ENCODE measurements at places on chromosomes 11 and 22. TPM values are rescaled to one million over a fixed set of nuclear protein-coding genes. Genes with fewer than 3 reads are reported as not detected.

GRCh38 chr11:100066399-100066798 lies 620.7 kb upstream of the ARHGAP42 start:
- DNase-seq, result no peak

- no peak for DNase-seq
Observed at GRCh38 chr22:26481694-26482093, 1.9 kb downstream of the HPS4 start.

GRCh38 chr22:31926969-31927368 lies 17.4 kb upstream of the YWHAH start:
- no peak for DNase-seq

GRCh38 chr11:100892886-100893285 lies 205.8 kb downstream of the ARHGAP42 start:
- no peak for DNase-seq

DNA sequence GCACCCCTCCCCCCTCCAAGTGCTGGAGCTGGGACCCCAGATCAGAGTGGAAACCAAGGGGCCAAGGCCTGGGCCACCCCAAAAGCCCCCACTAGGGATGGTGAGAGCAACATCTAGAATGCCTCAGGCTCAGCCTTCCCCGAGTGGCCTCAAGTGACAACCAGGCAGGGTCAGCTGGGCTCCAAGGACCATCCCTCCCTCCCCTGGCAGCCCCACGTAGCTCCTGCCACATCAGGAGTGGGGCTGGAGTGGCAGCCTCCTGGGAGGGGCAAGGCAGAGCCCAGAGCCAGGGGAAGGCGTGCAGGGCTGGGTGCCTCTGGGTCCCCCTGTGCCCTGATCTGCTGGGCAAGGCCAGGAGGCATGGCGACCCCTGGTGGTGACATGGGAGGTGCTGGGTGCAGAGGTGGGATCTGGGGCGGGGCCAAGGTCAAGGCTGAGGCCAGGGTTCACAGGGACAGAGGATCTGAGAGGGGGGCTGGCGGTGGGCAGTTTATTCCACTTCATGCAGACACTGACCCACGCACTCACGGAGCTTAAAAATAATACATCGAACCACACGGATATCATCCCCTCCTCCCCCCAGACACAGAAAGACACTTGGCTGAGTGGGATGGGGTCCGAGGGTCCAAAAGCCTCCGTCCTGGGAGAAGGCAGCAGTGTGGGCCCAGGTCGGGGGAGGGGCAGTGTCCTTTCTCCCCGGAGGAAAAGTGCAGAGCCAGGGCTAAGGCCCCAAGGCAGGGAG lies 15.8 kb upstream of the EHD1 start:
- peak; percentile 89 for DNase-seq

DNA sequence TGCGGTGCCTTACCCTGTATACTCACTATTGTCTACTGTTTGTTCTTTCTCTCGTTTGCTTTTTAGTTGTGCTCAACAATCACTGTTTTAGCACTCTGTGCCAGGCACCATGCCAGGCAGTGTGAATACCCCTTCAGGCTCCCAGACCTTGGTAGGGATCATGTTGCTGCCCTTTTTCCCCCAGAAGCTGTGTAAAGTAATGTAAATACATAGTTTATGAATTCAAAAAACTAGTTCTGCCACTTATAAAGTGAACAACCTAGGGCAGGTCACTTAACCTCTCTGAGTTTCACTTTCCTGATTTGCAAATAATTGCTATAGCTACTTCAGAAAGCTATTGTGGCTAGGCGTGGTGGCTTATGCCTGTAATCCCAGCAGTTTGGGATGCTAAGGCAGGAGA lies 81.0 kb upstream of the CTSC start:
- DNase-seq, result no peak

DNA sequence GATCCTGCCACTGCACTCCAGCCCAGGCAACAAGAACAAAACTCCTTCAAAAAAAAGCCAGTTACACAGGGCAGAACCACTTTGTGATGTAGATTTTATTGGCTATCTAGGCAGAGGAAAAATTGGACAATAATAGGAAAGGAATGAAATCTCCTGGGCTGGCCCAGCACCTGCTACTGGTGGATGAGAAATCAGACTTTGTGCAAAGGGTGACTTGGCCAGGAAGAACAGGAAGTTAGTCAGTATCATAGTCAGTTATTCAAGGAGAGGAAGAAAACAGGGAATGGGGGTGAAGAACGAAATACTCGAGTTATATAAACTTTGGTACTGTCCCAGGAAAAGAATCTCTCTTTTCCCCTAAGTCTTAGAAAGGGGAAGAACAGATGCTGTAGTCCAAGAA lies 11.0 kb upstream of the SPTBN2 start:
- no peak for DNase-seq

- DNase-seq, result no peak
Observed at GRCh38 chr11:33694346-33695050, 6.1 kb downstream of the C11orf91 start.

DNA sequence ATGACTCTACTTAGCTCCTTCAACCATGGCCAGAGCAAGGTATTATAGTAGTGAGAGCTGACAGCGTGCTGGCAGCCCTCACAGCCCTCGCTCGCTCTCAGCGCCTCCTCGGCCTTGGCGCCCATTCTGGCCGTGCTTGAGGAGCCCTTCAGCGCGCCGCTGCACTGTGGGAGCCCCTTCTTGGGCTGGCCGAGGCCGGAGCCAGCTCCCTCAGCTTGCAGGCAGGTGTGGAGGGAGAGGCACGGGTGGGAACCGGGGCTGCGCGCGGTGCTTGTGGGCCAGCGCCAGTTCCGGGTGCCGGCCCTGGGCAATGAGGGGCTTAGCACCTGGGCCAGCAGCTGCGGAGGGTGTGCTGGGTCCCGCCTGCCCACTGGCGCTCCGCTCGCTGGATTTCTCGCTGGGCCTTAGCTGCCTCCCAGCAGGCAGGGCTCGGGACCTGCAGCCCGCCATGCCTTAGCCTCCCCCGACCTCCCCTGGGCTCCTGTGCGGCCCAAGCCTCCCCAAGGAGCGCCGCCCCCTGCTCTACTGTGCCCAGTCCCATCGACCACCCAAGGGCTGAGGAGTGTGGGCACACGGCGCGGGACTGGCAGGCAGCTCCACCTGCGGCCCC lies 63.1 kb downstream of the SPATA19 start:
- DNase-seq, result no peak

GRCh38 chr11:64914123-64914522 lies 2.9 kb downstream of the ATG2A start:
- DNase-seq, result no peak

DNA sequence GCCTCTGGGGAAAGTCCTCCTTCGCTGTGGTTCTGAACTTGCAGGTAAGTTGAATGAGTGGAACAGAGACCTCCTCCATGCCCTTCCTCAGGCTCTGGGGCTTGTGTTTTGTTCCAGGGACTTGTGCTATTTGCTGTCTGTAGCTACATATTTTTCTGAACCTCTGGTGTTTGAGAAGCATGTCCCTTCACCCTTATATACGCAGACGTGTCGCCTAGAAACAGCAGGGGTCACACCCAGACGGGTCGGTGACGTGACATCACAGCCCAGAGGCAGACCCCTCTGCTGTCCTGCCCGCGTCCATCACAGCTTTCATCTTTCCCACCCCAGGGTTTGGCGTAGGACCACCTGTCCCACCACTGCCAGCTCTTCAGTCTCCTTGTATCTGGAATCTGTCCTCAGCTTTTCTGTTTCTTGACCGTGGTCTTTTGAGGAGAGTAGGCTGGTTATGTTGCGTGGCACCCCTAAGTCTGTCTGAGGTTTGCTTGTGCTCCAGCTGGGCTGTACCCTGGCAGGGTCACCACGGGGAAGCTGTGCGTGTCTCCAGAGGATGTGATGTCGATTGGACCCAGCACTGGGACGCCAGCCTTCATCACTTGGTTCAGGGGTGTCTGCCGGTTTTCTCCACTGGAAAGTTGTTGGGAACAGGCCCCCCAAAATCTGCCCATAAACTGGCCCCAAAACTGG lies 13.4 kb upstream of the MUC5B start:
- no peak for DNase-seq

- DNase-seq, result no peak
Observed at GRCh38 chr11:65277631-65278277, 16.0 kb downstream of the POLA2 start.

DNA sequence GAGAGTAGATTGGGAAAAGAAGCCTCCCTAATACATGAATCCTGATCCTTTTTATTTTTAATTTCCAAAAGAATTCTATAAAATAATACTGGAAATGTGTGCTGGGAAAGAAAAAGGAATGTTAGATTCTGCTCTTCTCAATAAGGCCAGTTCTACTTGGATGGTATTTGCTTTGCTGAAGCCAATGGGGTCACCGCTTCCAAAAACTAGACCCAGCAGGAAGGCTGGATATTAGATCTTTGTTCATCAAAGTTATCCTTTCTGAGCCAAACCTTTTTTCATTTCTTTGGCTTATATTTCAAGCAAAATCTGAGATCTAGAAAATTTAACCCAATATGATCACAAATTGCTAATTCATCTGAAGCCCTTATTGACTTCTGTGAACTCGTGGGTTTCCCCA lies 41.4 kb downstream of the SCUBE2 start:
- DNase-seq, result no peak

DNA sequence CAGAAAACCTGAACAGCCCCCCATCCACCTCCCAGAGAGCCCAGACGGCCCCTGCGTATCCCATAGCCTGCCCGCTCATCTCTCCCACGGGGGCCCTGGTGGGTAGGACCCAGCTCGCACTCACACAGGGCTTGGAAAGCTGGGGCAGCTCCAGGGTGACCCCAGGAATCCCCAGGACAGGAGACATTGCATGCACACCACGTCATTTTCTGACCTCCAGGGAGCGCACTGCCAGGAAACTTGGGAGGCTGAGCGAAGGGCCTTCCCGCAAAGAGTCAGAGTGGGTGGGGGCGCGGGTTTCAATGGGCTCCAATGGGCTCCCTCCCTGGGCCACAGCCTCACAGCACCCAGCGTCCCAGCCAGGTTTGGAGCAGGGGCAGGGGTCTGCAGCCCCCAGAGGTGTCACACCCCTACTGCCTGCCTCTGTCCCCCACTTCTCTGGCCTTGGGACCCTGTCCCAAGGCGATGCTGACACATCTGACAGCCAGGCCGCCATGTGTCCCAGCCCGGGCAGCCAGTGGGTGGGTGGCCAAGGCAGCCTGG lies 8.2 kb upstream of the SYT8 start:
- no peak for DNase-seq

GRCh38 chr22:35749808-35750207 lies 32.1 kb downstream of the APOL5 start:
- no peak for DNase-seq

GRCh38 chr22:27097506-27097905 lies 440.1 kb downstream of the MIAT start:
- DNase-seq, result no peak

GRCh38 chr11:94822080-94822479 lies 53.9 kb downstream of the AMOTL1 start:
- DNase-seq, result no peak

GRCh38 chr11:92969634-92970347 lies at the start of gene MTNR1B:
TSS of gene MTNR1B (plus strand) at chr11:92969651. CDS start at chr11:92969726, 75 bp downstream.
- no peak for DNase-seq

GRCh38 chr11:70854201-70854600 lies 398.2 kb downstream of the SHANK2 start:
- no peak for DNase-seq

DNA sequence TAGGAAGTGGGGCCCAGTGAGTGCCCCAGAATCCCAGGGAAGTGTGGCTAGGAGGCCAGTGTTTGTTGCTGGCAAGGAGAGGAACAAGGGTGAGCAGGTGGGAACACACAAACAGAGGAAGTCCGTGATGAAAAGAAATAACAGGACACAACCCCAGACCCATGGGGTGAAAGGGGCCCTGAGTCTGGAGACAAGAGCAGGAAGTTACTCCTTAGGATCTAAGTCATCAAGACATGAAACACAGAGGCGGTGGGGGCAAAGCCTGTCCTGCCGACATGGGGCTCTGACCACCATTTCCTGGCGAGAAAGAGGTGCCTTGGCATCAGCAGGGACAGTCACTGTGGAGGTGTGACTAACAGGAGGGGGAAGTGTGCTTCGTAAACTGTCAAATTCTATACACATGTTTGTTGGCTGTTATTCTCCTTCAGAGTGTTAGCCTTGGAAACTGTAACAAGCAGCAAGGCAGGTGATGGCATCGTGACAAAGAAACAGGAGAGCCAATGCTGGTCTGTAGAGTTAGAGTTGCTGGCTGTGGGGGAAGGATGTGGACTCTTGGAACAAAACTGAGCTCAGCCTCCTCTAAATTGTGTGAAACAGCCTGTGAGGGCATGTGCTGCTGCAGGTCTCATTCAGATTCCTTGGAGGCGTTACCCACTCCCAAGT lies 21.7 kb downstream of the CHST1 start:
- no peak for DNase-seq

GRCh38 chr11:34732831-34733230 lies 111.9 kb downstream of the EHF start:
- DNase-seq, result no peak

DNA sequence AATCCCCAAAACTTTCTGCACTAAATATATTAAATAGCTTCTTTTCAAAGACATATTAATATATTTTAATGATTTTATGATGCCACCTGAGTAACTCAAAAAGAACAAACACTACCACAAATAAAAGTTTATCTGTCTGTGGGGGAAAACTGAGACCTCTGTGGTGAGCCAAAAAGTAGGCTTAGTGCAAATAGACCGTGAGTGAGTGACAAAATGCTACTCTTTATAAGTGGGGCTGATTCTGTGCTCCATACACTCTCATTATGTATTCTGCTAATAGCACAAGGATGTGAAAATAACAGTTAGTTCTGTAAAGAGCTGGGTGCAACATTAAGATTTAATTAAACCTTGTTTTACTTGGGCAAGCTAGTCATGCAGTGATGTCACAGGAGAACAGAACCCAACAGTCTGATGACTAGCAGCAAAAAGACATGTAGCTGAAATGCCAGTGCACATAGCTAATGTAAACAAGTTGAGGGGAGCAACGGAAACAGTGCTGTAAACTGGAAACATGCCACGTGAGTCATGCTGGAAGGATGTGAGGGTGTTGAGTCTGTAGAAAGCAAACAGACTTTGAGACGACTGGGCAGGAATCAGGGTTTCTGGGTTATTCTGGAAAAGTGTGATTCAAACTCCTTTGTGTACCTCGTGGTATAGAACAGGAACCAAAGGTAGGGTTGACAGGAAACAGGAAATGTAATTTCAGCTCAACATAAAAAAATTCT lies 1130.4 kb downstream of the LRRC4C start:
- no peak for DNase-seq

DNA sequence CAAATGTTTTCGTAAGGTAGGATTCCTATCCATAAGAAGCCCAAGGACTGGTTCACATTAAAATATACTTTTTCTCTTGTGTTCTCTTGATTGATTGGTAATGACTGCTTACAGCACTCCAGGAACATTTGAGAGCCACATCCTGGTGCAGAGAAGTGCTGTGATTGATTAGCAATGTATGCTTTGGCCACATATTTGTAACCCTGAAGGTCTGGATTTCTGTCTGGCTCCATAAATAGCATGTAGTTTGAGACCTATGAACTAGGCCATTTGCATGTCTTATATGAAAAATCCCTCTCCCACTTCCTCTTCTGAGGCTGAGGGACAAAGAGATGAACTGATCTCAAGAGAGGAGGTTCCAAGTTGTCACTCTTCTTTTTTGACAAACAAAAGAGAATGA lies 49.3 kb upstream of the CD44 start:
- DNase-seq, result no peak

- DNase-seq, result no peak
Observed at GRCh38 chr11:6481924-6482275, 599 bp downstream of the TIMM10B start.

ANKK1 gene
- 0.29 TPM for total RNA-seq

ARCN1 gene
- total RNA-seq, result 65.7 TPM

CASP4 gene
- total RNA-seq, result 5.5 TPM

MRPL23 gene
- 49.8 TPM for total RNA-seq

TMEM225 gene
- total RNA-seq, result not detected

UPK3A gene
- total RNA-seq, result 1.1 TPM

PKNOX2 gene
- total RNA-seq, result 30.1 TPM

ISX gene
- not detected for total RNA-seq

OR5AR1 gene
- not detected for total RNA-seq

ZNRD2 gene
- 39.7 TPM for total RNA-seq

LARGE1 gene
- total RNA-seq, result 65.8 TPM

PPP1CA gene
- 77.8 TPM for total RNA-seq

Data from psoas muscle (tissue), 8 donors.